Upper lobe of right lung (tissue), 1 donor: ENCODE measurements at places on chromosomes 1 and 21. TPM values are rescaled to one million over a fixed set of nuclear protein-coding genes. Genes with fewer than 3 reads are reported as not detected.
A peak's percentile ranks its signal among the peaks of the same experiment; 100 is the strongest.

DNA sequence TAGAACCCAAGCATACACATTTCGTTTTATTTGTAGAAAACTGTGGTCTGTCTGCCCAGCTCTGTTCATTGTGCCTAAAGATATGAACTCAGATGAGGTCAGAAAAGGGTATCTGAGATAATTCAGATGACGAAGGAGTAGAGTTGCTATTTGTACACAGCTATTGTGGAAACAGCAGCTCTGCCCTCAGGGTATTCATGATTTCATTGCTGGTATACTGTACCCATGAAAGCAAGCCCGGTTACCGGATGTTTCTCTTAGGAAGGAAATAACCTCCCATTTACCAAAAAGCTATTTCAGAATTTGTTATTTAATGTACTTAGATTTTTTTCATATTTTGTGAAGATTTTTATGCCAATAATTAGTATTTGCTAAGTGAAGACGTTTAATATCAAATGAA lies 37.8 kb downstream of the SMAP2 start:
- H3K36me3 ChIP-seq: peaks cover 68% of the 10 kb centered on the region
- no peaks in the 10 kb centered on the region for H3K27me3 ChIP-seq
- H3K27ac ChIP-seq: no peak overlapping the region
- no peak for DNase-seq

GRCh38 chr21:15421441-15421881 lies 308.3 kb upstream of the USP25 start:
- no peaks in the 10 kb centered on the region for H3K4me1 ChIP-seq
- no peaks in the 10 kb centered on the region for H3K36me3 ChIP-seq
- H3K27me3 ChIP-seq: no peaks in the 10 kb centered on the region
- no peak for DNase-seq

GRCh38 chr21:40335704-40336103 lies 468.5 kb downstream of the PCP4 start:
- no peaks in the 10 kb centered on the region for H3K27me3 ChIP-seq
- no peaks in the 10 kb centered on the region for H3K4me1 ChIP-seq
- no peaks in the 10 kb centered on the region for H3K36me3 ChIP-seq
- DNase-seq: no peak

- peak; percentile 41 for DNase-seq
- no peaks in the 10 kb centered on the region for H3K36me3 ChIP-seq
- no peak overlapping the region for H3K27ac ChIP-seq
- no peak overlapping the region for H3K4me3 ChIP-seq
- H3K27me3 ChIP-seq: peaks cover 4% of the 10 kb centered on the region
- no peaks in the 10 kb centered on the region for H3K4me1 ChIP-seq
Observed at GRCh38 chr1:36542962-36543515, 60.3 kb upstream of the CSF3R start.

- no peaks in the 10 kb centered on the region for H3K4me1 ChIP-seq
- no peak overlapping the region for H3K27ac ChIP-seq
- no peaks in the 10 kb centered on the region for H3K36me3 ChIP-seq
- DNase-seq: no peak
Observed at GRCh38 chr1:47983691-47984090, 13.5 kb downstream of the TRABD2B start.

GRCh38 chr1:112054510-112054909 lies 65.0 kb upstream of the KCND3 start:
- H3K36me3 ChIP-seq: no peaks in the 10 kb centered on the region

The VSIG8 gene
- total RNA-seq: not detected

The DNM3 gene
- total RNA-seq: 15.4 TPM

The TMEM240 gene
- total RNA-seq: 2.9 TPM

The CLDN19 gene
- not detected for total RNA-seq
